ENCODE measurements at places on chromosomes 3 and 15. TPM values are rescaled to one million over a fixed set of nuclear protein-coding genes. Genes with fewer than 3 reads are reported as not detected.

DNA sequence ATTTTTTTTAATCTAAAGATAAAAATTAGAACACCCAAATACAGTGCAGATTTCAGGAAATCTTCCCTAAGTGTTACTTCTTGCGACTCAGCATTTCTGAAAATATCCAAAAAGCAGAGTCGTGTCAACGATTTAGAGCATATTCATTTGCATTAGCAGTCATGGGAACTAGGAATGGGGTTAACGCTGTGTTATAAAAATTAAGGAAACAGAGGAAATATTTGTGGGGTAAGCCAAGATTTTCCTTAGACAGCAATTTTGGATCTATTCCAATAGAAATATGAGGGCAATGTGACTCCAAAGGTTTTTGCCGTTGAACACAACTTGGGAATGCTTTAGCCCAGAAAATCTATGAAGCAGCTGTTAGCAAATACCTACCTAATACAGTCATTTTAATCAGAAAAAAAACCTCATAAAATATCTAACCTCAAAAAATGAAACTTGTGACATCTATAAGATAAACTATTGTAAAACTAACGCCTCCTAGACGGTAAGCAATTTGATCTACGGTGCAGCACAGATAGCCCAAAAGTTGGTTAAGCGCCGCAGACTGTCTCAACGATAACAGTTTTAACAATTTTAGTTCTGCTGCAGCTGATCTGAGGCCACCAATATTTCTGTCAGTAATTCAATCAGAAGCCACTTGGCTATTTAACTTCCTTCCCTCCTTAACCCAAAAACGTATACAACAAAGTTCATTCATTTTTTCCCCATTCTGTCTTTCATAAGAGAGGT is 5.8 kb upstream of the ATP11B start:
- no peak for DNase-seq

DNA sequence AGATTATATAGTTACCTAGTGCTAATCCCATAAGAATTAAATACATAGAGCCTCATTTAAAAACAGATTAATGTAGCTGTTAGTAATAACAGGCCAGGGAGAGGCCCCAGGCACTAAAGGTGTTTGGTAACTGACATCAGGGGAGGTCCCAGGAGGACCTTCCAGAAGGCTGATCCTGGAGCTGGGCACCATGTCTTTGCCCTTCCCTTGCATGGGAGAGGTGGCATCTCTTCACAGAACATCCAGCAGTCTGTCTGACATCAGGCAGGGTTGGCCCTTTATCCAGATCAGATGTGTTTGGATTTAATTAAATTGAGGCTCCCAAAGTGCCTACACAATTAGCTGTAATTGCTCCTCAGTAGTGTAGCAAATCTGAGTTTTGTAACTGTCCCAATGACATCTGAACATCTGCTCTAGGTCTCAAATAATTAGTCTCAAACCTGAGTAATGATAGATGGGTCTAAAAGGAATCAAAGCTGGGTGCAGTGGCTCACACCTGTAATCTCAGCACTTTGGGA is 53.0 kb downstream of the RLBP1 start:
- no peak for DNase-seq

DNA sequence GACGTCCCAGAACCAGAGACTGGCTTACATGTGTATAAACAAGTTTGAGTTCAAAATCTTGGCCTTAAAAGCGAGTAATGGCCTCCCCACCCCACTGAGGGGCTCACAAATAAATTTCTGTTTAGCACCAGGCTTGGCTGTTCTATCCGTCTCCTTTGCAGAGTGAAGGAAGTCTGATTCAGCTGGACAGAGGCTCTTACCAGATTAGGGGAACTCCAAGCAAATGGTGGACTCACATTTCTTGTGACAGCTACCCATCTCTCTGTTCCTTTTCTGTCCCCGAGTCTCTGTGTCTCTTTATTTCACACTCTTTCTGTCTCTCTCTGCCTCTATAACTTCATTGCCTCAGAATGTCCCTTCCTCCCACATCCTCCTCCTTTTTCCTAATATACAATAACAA is 62.7 kb downstream of the DGKG start:
- DNase-seq: no peak

DNA sequence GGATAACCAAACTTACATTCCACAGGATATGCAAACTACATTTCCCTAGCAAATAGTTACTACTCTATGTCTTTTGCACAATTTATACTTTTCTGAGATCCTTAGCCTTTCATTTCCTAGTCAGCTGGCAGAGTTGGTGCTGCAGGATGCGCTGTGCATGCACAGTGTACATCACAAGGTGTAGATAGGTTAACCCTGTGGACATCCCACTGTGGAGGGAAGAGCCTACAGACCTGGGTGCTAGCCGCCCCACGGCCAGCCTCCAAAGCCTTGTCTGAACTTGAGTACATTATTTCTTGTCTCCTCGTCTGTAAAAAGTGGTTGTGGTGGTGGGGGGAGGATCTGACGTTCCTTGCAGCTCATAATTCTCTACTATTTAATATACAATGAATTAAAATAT is 3.5 kb downstream of the TNFSF10 start:
- DNase-seq: no peak

DNA sequence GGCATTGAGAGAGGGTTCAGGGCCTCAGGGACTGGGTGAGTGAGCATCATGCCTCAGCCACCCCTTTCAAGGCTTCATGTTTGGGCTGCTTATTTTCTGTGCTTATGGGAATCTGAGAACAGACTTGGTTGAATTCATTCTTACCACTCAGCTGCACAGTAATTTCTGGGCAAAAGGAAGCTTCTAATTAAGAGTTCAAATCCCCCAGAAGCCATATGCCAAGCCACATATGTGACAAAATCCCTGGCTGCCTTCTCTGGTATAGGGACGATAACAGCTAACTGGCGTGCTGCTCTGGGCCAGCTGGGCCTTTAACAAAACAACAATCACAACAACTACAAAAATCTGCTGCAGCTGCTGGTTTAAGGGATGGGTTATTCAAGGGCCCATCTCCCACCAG is 181.0 kb upstream of the ANKRD28 start:
- DNase-seq: no peak

DNA sequence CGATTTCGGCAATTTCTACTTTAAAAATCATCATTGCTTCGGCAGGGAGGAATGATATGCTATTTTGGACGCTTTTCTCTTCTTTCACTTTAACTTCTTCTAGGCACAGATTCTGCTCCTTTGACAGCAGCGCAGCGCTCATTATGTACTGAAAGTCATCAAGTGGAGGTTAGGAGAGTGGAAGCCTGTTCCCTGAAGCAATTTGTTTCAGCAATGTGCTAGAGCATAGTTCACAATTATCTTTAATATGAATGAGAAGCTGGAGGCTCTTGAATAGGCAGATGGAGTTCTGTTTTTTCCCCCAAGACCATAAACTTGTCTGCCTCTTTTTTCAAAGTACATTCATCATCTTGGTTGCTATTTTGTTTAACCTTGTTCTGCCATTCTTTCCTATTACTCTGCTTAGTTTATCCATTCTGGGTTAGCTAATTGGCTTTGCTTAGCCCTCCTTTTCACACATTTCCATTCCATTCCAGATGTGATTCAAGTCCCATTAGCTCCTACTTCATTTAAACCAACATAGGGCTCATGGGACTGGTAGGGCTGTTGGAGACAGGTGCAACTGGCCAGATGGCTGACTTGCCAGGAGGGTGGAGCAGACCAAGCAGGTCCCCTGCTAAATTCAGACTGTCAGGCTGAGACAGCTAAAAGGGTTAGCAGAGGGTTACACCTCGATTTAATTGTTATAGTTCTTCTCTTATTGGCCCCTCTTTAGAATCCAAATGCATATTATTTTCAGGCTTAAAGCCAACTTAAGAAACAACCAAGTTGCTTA is 534.7 kb upstream of the CBLB start:
- DNase-seq: no peak

- DNase-seq: no peak
These were observed 1.5 kb downstream of the ZIC1 start for GRCh38 chr3:147410526-147411237.

GRCh38 chr3:73326396-73326795 is 264.9 kb downstream of the EBLN2 start:
- DNase-seq: no peak

Gene ROPN1
- total RNA-seq: 6.1 TPM

Gene EIF1B
- total RNA-seq: 38.0 TPM

Gene GMNC
- total RNA-seq: under 0.01 TPM

Gene ZNF502
- 4.6 TPM for total RNA-seq

Gene ZSCAN2
- 7.8 TPM for total RNA-seq

Gene LRRC2
- total RNA-seq: 2.0 TPM

Measured in breast epithelium (tissue), 4 donors.